ENCODE measurements at places on chromosomes 13 and 19.

- no peak for DNase-seq
These were observed 1042.5 kb upstream of the SPRY2 start for GRCh38 chr13:81383444-81383843.

DNA sequence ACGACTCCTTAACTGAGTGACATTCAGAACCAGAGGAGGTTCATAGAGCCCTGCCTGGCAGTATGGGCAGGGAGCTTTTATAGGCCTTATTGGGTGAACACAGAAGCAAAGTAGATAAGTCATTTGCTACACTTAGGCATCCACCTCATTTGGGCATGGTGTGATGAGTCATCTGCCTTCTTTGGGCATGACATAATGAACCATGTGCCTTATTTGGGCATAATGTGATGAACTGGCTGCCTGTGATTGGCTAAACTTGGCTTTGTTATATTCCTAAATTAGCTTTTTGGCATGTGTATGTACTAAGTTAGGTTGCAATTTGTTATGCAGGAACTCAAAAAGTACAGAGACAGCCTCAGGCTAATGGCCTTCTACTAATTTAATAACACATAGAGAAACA is 2210.2 kb upstream of the PCDH20 start:
- DNase-seq: peak; percentile 36

DNA sequence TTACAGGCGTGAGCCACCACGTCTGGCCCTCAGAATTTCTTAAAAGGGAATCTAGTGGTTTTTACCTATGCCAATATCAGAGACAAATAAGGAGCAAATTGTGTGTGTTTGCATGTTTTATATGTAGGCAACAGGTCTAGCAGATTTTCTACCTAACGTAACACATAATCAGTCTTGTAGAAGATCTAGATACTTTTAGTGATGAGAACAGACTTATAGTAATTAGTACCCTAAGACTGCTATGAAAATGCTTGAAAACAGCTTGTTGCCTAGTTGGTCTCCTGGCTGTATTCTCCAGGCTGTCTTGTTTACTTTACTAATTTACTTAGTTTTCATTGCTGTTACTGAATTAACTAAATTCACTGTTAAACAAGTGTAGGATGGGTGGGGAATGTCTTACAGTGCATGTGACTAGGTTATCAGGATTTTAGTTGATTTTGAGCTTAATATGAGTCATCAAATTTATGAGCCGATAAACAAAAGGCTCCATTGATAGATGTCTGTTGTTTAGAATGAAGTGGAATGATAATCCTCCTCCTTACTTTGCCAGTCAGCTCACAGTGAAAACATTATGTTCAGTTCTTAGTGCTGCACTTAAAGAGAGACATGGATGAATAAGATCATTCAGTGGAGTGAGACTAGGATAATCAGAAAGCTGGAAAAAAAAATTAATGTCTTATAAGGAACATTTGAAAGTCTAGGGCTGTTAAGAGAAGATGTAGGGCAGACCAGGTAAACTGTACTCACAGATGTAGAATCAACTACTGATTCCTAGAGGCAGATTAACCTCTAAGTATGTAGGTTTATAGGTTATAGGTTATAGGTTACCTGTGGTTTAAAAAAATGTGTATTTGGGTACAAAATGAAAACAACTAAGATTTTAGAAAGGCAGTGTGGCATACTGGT is 22.4 kb downstream of the GTF2F2 start:
- DNase-seq: peak; percentile 84

DNA sequence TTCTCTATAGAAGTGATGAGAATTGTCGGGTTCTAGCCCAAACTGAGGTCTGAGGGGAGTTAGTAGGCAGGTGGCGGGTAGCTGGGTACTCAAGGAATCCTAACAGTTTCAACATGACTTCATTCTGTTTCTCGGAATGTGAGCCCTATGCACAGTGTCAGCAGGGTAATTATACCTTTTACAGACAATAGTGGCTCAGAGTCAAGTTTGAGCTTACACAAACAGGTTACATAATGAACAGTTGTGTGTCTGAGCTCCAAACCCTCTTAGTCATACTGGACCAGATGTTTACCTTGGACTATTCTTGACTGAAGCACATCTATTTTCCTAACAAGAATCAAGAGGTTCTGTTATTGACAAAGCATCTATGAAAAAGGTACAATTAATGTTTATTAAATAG is 1066.7 kb upstream of the PCDH20 start:
- DNase-seq: peak; percentile 13

- DNase-seq: no peak
These were observed 8.3 kb upstream of the FAM187B start for GRCh38 chr19:35236638-35237400.

- no peak for DNase-seq
These were observed 2.3 kb downstream of the RAD23A start for GRCh38 chr19:12947702-12948611.

DNA sequence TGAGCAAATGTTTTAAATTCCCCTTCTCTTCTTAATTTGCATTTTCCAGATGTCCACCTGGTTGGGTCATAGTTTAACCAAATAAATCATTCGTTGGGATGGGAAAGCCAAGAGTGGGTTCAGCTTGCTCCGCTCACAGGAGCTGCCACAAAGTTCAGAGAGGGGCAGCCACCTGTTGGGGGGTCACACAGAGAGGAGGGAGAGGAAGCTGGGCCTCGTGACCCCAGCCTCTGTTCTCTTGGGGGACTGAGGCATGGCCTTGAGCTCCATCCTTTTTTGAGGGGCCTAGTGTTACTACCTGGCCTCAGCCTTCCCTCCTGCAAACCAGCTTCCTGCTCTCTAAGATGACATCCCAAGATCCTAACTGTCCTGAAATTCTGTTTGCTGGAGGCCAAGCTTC is 2.5 kb downstream of the MEF2B start:
- no peak for DNase-seq

- no peak for DNase-seq
These were observed 9.6 kb upstream of the KPTN start for GRCh38 chr19:47493378-47494210.

- no peak for DNase-seq
These were observed 31.2 kb downstream of the KATNAL1 start for GRCh38 chr13:30276178-30276577.

GRCh38 chr19:18765224-18765623 is 25.9 kb downstream of the COMP start:
- DNase-seq: no peak

- DNase-seq: no peak
These were observed 555.4 kb downstream of the SLITRK6 start for GRCh38 chr13:85243831-85244230.

DNA sequence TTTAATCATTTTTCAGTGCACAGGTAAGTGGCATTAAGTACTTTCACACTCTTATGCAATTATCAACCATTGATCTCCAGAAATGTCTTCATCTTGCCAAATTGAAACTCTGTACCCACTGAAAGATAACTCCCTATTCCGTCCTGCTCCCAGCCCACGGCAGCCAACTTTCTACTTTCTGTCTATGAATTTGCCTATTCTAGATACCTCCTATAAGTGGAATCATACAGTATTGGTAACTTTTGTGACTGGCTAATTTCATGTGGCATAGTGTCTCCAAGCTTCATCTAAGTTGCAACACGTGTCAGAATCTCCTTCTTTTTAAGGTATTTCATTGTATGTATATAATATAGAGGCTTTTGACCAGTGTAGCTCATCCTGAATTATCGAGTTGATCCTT is 5.7 kb upstream of the CEACAM18 start:
- DNase-seq: no peak

DNA sequence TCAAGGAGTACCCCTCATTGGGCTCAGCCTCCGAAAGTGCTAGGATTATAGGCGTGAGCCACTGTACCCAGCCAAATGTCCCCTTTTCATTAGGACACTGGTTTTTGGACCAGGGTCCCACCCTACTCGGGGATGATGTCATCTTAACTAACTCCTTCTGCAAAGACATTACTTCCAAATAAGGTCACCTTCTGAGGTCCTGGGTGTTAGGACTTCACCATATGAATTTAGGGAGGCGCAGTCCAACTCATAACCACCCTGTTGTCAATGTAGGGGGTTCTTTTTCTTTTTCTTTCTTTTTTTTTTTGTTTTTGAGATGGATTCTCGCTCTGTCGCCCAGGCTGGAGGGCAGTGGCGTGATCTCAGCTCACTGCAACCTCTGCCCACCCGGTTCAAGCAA is 32.7 kb upstream of the NFIC start:
- no peak for DNase-seq

DNA sequence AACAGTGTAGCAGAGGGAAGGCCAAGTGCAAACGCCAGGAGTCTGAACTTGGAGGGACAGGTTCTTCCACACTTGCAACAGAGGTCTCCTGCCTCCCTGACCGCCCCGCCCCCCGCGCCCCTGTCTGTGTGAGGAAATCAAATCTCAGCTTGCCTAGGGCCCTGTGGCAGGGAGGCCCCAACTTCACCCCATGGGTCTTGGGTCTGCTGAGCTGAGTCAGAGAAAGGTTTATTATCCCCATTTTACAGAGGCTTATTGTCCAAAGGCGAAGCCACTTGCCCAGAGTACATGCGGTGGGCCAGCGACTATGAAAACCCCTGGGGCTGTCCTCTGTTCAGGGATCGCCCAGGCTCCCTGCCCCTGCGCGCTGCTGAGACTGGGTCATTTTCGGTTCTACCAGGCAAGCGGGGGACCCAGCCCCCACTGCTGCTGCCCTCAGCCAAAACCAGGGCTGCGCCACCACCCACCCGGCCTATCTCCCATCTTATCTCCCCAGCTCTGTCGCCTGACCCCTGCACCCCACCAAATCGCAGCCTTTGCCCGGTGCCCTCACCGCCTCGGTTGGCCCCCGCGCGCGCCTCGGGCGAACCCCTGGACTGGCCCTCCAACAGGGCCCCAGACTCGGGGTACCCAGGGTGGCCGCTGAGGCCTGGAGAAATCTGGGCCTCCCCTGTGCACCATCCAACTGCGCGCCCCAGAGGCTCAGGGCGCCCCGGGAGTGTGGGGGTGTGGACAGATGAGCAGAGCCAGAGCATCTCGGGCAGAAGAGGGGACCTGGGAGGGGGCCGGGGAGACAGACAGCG is 850 bp upstream of the CERS4 start:
- no peak for DNase-seq

- peak; percentile 49 for DNase-seq
These were observed 42.9 kb downstream of the CAB39L start for GRCh38 chr13:49400755-49401659.

DNA sequence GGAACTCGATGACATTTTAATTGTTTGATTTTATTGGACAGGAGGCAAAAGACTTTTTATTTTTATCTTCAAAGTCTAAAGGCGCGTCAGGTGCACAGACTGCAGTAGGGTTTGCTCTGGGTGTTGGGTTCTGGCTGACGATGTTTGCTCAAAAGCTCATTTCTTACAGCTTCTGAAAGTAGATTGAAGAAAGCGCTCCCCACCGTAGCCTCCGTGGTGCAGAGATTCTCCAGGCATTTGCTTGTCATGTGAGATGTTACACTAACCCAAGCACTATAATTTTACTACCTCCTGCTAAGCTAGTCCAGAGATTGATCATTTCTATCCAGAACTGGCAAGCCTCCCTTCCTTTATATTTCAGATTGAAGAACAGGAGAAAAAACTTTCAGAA is 14.5 kb upstream of the ATP11A start:
- no peak for DNase-seq

DNA sequence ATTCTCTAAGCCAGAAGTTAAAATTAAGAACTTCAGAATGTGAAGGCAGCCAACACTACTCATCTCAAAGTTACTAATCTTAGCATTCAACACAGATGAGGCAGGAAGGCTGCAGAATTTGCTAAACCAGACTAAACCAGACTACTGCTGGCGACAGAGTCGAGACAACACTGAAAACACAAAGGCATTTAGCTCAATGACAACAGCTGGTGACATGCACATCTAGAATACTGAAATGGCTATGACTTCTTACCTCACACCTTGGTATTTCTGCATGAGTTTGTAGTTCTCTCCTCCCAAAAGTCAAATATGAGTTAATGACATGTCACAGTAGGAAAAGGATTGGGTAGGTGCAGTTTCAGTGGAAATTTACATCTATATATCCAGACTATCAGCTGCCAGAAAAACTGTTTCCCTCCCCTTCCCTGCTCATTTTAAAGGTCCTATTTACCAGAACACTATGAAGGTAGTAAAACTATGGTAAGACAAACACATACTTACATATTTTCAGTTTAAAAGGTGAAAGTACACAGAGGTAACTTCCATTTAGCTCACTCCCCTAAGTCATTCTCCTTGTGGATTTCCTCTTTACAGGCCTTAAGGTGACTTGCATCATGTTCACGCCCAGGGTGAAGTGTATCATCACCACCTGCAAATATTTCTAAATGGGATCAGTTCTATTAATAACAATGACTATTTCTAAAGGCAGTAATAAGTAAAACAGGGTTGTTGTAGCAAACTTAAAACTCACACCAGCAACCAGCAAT is 21.4 kb downstream of the FOXO1 start:
- no peak for DNase-seq

DNA sequence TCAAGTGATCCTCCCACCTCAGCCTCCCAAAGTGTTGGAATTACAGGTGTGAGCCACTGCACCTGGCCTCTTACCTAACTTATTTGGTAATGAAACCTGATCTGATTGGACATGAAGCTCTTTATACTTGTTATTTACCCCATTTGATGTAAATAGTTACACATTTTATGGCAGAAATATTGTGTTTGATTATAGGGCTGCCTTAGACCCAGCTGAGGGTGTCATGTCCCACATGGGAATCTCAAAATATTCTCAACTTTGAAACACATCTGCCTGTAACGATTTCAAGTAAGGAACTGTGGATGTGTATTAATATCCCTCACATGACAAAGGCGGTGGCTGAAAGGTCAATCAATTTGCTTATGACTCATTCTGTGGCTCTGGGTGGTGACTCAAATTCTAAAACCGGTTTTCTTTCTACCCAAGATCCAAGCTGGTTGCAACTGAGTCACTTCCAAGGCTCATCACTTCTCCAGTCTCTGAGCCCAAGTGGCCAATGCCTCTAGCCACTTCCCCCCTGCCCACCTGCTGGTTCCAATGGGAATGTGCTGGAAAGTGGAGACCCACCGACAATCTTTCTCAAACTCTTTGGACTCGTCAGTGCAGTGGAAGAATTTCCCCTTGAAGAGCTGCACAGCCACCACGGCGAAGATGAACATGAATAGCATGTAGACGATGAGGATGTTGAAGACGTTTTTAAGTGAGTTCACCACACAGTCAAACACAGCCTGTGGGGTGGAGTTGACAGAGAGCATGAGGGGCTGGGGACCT is 110.9 kb downstream of the IER2 start:
- DNase-seq: peak; percentile 97

DNA sequence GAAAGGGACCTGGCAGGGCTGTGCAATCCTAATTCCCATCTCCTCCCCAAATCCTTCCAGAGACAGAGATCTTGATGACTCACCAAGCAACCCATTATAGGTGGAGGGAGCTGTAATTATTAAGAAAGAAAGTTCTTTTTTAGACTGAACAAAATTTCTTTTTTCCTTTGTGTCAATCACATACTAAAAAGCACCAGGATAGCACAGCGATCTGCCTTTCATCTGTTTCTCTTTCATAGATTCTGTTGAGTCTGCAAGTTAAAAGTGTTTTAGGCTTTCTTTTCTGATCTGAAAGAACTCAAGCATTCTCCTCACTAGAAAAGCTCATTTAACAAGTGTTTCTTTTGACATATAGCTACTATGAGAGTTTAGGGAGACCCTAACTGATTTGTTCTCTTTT is 222.8 kb downstream of the DCT start:
- no peak for DNase-seq
